GM19239 (cell line): ENCODE measurements at places on chromosomes 3 and 15.
A peak's percentile ranks its signal among the peaks of the same experiment; 100 is the strongest.

- DNase-seq: no peak
Observed at GRCh38 chr3:45547764-45548680, 46.5 kb upstream of the LIMD1 start.

- DNase-seq: peak; percentile 28
Observed at GRCh38 chr15:56052395-56053045, 59.1 kb upstream of the NEDD4 start.

DNA sequence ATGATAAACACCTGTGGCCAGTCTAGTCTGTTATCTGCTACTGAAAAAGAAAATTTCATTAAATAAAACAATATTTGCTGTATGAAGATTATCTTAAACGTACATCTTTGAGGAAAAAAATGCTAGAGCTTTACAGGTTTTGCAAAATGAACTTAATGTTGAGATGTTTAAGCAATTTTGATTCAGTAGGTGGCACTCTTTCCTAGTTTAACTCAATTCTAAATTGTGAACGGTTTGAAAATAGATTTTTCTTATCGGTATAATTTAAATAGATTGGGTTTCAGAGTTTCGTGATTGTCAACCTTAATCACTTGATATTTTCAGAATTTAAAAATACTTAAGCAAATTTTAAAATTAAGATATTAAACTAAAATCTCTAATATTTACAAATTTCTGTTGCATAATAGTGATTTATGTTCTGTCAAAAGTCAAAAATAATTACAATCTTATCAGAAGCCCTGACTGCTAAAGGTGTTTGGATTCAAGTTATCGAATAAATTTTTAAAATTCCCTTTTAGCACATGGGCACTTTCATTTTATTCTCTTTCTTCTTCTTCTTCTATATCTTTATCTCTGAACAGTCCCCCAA lies 7.0 kb upstream of the RNF111 start:
- DNase-seq: no peak

DNA sequence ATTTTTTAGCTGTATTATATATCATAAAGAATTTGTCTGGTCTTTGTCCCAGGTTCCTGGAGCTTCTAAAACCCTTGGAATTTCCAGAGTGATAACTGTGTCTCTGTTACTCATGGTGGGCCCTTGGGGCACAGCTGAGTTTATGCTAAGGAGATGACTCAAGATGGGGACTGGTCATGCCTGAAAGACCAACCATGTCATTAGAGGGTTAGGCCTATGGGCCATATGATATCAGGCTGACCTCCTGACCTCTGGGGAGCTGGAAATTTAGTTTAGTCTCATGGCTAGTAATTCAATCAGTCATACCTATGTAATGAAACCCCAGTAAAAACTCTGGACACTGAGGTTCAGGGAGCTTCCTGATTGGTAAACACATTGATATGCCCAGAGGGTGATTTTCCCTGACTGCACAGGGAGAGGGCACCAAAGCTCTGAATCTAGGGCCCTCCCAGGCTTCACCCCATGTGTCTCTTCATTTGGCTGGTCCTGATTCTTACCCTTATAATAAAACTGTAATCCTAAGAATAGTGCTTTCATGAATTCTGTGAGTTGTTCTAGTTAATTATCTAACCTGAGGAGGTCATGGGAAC lies 69.6 kb downstream of the EEFSEC start:
- no peak for DNase-seq

GRCh38 chr15:29727871-29728270 lies 94.4 kb downstream of the TJP1 start:
- no peak for DNase-seq

DNA sequence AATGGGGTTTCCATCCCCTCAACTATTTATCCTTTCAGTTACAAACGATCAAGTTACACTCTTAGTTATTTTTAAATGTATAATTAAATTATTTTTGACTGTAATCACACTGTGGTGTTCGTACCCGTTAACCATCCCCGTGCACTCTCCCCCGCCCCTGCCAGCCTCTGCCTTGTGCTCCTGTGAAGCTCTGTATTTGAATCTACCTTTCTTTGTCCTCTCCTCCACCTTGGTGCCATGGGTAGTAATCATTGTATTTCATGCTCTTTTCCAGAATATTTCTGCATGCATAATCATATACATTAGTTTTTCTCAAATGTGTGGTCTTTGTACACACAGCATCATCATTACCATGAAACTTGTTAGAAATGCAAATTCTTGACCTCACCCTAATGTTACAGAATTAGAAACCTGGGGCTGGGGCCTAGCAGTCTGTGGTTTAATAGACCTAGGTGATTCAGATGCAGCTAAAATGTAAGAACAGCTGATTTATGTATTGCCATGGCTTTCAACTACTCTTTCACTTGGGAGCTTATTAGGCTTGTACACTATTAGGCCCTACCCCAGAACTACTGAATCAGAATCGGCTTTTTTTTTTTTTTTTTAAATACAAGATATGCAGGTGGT lies 91.5 kb downstream of the STT3B start:
- no peak for DNase-seq

DNA sequence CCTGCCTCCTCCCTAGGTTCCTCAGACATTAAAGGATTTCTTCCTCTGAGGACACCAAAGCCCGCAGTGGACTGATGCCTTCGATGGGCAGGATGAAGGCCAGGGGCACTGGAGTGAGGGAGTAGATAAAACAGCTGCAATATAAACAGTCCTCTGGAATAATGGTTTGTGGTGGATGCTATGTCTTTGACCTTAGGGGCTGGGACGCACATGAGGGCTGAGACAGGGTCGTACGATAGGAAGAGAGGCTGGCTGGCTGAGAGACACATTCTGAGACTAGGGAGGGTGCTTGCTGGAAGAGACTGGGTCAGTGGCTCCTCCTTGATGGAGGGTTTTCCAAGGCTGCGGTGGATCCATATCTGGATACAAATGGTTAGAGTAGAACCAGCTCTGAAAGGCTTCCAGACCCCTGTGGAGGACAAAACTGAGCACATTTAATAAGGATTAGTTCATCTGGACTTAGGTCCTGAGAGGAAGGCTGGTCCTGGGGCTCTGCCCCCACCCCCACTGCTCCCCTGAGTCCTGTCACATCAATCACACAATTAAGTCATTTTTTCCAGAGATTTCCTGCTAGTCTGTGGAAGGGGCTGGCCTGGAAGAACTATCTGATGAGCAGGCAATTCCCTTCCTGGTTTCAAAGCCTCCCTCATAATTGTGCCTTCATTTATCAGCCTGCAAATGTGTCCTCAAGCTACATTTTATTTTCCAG lies 15.8 kb downstream of the TBC1D21 start:
- DNase-seq: no peak

DNA sequence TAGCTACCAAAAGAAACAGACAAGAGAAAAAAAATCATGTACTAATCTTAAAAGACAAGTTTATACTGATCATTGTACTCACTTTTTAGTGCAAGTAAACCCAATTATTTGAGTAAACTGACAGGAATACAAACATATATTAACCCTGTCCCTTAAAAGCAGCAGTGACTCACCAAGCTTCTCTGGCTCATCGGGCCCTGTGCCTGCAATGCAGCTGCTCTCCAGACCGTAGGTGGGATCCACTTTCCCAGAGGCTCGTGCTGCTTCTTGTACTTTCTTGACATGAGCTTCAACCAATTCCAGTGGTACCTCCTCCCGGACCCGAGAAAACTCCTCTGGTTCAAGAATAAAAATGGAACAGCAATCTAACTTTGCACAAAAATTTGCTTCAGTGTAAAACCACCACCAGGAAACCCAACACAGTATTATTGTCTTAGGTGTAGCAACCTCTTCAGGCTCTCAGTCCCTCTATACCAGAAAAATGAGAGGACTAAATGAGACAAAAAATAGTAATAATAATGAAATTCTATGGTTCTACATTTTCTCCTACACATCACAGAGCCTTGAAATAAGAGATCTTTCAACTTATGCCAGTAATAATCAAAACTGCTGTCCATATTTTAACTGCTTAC lies 82.6 kb upstream of the CSPG5 start:
- DNase-seq: no peak
